ENCODE measurements at places on chromosomes 3 and 15.

GRCh38 chr3:180548050-180548449 is 53.9 kb upstream of the TTC14 start:
- no peak for DNase-seq

- DNase-seq = peak; percentile 35
Observed at GRCh38 chr15:81400640-81401236, 26.7 kb upstream of the TMC3 start.

DNA sequence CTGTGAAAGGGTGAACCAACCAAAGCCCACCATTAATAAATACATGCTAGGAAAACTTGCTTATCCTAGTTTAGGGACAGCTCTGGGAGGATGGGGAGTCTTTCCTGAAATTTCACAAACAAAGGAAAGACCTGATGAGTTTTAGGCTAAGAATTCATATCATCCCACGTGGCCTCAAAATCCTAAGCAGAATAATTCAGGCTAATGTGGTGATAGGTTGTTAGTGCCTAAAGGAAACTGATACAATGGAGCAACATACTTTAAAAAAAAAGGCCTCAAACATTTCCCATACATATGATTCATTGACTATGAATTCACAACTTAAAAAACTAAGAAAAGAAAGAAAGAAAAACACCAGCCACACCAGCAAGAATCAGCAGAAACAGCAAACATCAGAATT is 126.9 kb upstream of the CNTN4 start:
- DNase-seq = no peak

- DNase-seq = no peak
Observed at GRCh38 chr15:78625606-78626280, 4.9 kb upstream of the CHRNA3 start.

DNA sequence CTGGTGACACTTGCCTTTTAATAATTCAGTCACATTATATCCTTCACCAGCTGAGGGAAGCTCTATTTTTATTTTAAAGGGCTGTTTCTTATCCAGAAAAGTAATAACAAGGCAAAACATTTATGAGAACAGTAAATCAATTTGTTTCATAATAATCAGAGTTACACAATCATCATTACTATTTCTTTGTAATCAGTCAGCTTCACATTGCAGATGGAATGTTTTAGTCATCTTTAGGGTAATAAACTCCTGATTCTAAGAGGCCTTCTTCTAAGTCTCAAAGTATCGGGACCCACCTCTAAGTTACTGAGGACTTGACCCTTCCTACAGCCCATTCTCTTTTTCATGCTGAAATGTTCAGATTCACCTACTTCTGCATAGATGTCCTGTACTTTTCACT is 298.3 kb upstream of the TGFBR2 start:
- no peak for DNase-seq

DNA sequence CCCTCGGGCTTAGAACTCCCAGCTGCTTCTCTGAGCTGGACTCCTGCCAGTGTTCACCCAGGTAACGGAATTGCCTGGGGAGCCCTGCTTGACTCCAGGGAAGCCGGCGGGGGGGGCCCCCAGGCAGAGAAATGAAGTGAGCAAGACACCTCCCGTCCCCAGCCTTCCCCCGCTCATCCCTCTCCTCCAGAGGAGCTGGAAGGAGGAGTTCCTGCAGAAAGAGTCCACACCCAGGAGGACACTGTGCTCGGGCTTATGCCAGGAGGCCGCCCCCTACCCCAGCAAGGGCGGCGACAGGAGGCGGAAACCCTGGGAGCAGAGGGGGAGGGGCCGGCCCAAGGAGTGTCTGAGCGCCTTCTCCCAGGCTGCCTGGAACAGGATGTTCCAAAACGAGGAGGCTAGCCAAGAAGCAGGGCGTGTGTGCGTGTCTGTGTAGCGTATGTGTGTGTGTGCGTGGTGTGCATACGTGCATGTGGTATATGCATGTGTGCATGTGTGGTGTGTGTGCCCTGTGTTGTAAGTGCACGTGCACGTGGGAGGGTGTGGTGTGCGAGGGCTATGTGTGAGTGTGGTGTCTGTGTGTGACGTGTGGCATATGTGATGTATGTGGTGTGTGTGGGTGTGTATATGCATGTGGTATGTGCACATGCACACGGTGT is 511.3 kb downstream of the SHQ1 start:
- DNase-seq = peak; percentile 75

- no peak for DNase-seq
Observed at GRCh38 chr15:26259581-26259980, 396.5 kb upstream of the ATP10A start.

Measured in erythroblast (primary cell).